ENCODE measurements at places on chromosomes 7 and 10.

- DNase-seq: no peak
Observed at GRCh38 chr7:31271641-31272405, 68.7 kb downstream of the NEUROD6 start.

DNA sequence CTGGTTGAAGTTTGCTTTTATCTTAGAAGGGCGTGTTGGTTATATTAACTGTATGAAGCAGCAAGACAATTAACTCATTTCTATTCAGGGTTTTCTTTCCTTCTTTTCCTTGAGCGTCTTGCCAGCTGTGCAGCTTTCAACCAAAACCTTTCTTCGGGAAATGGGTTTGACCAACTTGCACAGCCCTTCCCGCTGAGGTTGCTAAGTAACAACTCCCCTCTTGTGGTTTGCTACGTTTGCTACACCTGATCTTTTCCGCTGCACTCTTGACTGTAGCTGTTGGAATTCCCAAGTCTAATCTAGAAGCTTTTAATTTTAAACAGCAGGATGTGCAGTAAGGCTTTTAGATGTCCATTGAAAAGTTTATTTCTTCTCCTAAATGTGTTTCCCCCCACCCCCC is 116.9 kb downstream of the CDCA7L start:
- no peak for DNase-seq

- peak; percentile 5 for DNase-seq
Observed at GRCh38 chr7:21253740-21254687, 173.9 kb upstream of the SP4 start.

GRCh38 chr7:95772298-95772770 is at the start of gene DYNC1I1:
TSS of gene DYNC1I1 (plus strand) at chr7:95772554. CDS start at chr7:95804730, 32,176 bp downstream.
- peak; percentile 50 for DNase-seq

DNA sequence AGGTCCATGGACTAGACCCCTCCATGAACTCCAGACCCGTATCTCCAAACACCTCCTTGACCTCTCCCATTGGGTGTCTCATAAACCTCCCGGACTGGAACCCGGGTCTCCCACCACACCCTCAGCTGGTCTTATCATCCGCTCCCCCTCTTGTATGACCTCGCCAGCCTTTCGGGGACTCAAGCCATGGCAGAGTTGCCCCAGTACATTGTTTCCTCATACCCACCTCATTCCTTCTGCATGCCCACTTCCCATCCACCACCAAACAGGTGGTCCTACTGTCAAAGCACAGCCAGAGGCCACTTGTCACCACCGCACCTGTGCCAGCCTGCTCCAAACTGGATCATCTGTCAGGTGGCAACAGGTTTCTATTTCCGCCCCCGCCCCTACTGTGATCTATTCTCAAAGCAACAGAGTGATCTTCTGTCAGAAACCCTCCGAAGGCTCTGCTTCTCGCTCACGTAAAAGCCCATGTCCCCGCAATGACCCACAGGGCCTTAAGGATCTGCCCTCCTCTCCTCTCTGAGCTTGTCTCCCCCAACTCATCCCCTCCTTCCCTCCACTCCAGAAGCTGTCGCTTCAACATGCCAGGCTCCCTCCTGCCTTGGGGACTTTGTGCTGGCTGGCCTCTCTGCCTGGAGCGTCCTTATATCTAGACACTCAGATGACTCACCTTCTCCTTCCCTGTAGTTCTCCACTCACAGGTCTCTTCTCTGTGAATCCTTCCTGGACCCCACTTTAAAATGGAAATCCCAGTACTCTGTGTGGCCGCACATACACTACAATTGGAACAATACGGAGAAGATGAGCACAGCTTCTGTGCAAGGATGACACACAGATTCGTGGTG is 22.8 kb upstream of the PRKAG2 start:
- no peak for DNase-seq

GRCh38 chr7:77917500-77918262 is 119.1 kb downstream of the PHTF2 start:
- no peak for DNase-seq

- no peak for DNase-seq
Observed at GRCh38 chr10:69359148-69359547, 57.6 kb downstream of the TACR2 start.

- DNase-seq: no peak
Observed at GRCh38 chr7:106326594-106327537, 42.1 kb upstream of the NAMPT start.

- DNase-seq: no peak
Observed at GRCh38 chr7:104841798-104842197, 172.2 kb upstream of the KMT2E start.

- DNase-seq: no peak
Observed at GRCh38 chr7:24462117-24462516, 111.1 kb upstream of the PALS2 start.

DNA sequence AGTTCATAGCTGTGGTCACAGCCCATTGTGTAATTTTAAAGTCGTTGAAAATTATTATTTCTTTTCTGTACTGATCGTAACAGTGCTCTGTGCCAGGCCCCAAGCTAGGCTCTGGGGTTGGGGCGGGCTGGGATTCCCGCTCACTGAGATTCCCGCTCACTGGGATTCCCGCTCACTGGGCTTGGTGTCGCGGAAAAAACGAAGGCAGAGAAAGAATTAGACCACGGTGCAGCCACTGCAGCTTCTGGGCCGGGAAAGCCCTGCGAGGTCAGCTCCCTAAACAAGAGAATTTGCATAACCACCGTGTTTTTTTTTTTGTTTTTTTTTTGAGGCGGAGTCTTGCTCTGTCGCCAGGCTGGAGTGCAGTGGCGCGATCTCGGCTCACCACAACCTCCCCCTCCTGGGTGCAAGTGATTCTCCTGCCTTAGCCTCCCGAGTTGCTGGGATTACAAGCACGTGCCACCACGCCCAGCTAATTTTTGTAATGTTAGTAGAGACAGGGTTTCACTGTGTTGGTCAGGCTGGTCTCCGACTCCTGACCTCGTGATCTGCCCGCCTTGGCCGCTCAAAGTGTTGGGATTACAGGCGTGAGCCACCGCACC is 31.2 kb downstream of the FOXK1 start:
- DNase-seq: no peak

GRCh38 chr10:43084812-43085211 is 7.9 kb downstream of the RET start:
- no peak for DNase-seq

- no peak for DNase-seq
Observed at GRCh38 chr7:94706996-94707740, 51.2 kb upstream of the SGCE start.

DNA sequence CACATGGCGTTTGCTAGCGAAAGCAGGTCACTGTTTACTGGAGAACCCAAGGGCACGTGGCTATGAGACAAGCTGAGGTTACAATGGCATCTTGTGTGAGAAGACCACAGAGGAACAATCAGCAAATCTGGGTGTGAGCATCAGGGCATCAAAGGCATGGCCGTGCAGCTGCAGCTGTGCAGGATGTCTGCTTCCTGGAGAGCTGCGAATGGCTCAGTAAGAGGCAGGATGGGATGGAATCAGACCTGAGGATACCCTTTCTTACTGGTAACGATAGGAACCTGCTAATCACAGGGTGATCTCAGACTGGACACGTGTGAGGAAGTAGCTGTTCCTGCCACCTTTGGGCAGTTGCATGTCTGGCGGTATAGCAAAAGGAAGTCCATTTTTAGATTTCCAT is 119.5 kb downstream of the RNF216 start:
- DNase-seq: peak; percentile 42

DNA sequence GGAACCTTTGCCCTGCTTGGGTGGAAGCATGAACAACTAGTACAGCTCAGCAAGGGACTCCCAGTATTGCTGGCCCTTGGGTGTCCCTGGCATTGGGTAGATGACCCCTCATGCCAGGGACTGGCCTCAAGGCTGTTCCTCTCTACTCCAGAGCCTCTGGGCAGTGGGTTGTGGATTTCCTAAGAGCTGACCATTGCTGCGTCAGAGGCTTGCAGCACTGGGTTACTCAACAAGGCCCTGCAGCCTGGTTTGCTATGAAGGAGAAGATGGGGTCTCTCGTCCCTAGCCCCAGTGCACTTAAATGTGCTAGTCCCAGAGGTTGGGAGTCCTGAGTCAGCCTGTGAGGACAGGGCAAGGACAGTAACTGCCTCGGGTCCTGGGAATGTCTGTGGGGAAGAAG is 2.5 kb downstream of the VSIR start:
- DNase-seq: no peak

- DNase-seq: no peak
Observed at GRCh38 chr10:7314170-7314569, 96.7 kb downstream of the SFMBT2 start.

DNA sequence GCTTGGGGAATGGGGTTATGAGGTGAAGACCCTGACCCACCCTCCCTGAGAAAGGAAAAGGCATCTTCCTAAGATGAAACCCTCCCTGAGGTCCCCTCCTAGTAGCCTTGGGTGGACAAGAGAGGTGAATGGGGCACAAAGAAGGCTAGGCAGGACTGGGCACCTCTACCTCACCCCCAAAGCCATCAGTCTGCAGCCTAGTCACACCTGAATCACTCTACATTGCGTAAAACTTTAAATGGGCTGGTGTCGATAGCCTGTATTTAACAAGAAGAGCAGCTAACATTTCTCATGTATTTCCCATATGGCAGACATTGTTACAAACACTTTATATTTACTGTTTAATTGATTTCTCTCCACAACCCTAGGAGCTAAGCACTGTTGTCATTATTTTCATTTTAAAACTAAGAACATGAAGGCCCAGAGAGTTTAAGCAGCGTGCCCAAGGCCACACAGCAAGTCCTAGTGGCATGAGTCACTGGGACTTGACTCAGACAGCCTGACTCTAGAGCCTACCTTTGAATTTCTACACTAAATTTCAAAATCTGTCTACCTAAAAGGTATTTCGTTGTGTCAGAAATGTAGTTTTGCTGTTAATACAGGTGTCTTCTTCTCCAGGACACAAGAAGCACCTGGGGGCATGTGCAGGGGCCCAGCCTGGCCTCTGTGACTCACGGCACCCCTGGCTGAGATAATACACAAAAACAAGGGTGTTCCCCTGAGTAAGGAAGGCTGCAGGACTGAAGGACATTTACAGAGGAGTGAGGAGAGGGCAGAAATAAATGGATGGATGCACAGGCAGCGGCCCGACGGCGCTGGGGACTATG is 3.4 kb downstream of the AOC1 start:
- no peak for DNase-seq

GRCh38 chr7:159031750-159032149 is 112.9 kb downstream of the VIPR2 start:
- DNase-seq: no peak

- DNase-seq: no peak
Observed at GRCh38 chr7:2990949-2991470, 52.7 kb downstream of the CARD11 start.

DNA sequence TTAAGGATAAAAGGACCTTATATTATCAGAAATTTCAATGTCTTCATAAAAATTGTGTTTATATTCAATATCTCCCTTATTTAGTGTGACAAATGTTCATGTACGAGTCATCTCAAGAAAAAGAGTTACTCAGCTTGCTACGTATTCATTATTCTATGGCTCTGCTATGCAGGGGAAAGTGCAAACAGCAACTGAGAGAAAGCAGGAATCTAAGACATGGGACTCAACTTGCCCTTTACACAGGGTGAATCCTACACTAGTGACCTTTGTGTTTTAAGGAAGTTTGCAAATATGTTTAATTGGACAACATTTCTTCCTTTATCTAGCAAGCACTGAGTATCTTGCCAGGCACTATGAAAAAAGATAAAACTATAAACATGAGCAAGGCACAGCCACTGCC is 104.7 kb downstream of the NPSR1 start:
- no peak for DNase-seq

DNA sequence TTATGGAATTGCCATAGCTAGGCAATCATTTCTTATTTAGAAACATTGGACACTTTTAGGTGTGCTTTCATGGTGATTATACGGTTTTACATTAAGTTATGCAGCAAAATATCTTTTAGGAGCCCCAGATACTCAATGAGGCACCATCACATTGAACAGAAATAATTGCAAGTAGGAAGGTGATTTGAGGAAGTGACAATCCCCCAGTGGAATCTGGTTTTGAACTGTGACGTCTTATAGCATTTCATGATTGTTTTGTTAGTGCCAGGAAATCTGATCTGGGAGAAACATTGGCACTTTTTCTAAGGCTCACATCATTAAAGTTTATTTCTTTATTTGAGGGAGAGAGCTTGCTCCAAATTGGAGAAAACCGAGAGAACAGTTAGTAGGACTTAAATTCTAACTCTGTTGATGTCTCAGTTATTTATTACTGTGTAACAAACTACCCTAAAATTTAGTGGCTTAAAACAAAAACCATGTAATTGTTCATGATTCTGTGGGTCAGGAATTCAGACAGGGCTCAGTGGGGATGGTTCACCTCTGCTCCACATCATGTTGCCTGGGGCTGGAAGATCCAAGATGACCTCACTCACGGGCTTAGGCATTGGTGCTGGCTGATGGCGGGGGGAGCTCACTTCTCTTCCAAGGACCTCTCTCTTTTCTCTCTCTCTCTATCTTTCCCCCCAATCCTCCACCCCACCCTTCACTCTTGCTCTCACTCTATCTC is 78.2 kb upstream of the STEAP1B start:
- no peak for DNase-seq

GRCh38 chr7:104093127-104093526 is 103.7 kb upstream of the RELN start:
- DNase-seq: no peak

GRCh38 chr7:81525841-81526240 is 244.0 kb downstream of the HGF start:
- no peak for DNase-seq

DNA sequence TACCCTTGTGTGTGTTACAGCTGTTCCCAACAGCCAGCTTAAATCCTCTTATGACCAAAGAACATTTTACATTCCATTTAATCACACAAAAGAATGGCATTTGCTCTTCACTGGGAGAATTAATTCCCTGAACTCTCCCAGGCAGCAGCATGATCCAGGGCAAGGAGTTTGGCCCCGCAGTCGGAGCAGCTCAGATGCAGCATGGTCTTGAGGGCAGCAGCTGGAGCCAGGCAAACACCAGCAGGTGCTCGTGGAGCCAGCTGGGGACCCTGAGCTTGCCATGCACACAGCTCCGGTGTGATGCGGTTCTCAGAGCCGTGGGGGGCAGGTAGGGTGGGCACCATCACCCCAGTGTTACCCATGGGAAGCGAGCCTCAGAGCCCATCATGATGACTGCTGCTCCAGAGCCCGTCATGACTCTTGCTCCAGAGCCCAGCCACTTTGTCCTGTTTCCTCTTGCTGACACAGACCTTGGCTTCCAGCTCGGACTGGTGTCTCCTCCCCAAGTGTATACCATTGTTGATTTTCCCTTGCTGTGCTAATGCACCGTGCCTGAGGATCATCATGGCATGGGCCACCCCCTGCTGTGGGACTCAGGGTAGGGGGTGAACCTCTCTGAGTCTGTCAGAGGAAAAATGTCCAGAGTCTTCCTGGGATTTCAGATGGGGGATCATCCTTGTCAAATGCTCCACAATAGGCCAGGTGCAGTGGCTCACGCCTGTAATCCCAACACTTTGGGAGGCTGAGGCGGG is 75.8 kb downstream of the ZRANB1 start:
- DNase-seq: no peak

- no peak for DNase-seq
Observed at GRCh38 chr10:73648975-73649829, 6.6 kb downstream of the SYNPO2L start.

GRCh38 chr10:15369256-15370211 is 1.6 kb downstream of the FAM171A1 start:
- no peak for DNase-seq

- no peak for DNase-seq
Observed at GRCh38 chr7:123748171-123748733, 551 bp downstream of the WASL start.
